ENCODE measurements at places on chromosomes 3 and 15. TPM values are rescaled to one million over a fixed set of nuclear protein-coding genes. Genes with fewer than 3 reads are reported as not detected.

Gene AQP9
- not detected for total RNA-seq

Gene FAM81A
- 0.33 TPM for total RNA-seq

Gene DZIP3
- 25.5 TPM for total RNA-seq

Gene USP13
- 12.4 TPM for total RNA-seq

Gene PHLDB2
- total RNA-seq, result 29.6 TPM

Gene SI
- not detected for total RNA-seq

Gene BCL2A1
- 6.5 TPM for total RNA-seq
